ENCODE measurements at places on chromosomes 12 and 14.

DNA sequence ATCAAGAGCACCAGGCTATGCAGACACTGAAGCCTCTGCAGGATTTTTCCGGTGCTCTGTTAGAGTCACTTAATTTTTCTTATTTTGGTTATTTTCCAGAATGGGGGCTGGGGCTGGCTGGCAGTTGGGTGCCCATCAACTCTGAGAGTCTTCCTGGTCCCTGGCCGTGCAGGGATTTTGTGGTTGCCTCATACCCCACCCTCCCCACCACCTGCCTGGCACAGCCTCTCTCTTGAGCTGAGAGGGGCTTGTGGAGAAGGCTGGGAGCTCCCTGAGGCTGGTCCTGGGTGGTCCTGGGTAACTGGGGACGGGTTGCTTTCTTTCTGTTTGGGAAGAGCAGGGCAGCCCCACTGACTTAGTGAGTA is 23.3 kb downstream of the LRTM2 start:
- DNase-seq: no peak

DNA sequence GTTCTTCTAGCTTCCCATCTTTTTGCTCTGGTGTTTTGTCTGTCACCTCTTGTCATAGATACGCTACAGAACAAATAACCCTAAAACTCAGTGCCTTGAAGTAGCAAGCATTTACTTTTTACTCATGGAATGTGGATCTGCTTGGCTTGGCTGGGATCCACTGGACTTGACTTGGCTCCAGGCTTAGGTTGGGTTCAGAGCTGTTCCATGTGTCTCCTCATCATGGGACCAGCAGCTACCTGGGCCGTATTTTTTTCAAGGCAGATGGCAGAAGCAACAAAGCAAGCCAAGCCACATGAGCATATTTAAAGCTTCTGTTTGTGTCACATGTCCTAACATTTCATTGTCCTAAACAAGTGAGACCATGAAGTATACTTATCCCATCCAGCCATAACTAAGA is 48.7 kb upstream of the ATF1 start:
- no peak for DNase-seq

- DNase-seq: no peak
These were observed 30.5 kb downstream of the PPP2R5C start for GRCh38 chr14:101791919-101792572.

DNA sequence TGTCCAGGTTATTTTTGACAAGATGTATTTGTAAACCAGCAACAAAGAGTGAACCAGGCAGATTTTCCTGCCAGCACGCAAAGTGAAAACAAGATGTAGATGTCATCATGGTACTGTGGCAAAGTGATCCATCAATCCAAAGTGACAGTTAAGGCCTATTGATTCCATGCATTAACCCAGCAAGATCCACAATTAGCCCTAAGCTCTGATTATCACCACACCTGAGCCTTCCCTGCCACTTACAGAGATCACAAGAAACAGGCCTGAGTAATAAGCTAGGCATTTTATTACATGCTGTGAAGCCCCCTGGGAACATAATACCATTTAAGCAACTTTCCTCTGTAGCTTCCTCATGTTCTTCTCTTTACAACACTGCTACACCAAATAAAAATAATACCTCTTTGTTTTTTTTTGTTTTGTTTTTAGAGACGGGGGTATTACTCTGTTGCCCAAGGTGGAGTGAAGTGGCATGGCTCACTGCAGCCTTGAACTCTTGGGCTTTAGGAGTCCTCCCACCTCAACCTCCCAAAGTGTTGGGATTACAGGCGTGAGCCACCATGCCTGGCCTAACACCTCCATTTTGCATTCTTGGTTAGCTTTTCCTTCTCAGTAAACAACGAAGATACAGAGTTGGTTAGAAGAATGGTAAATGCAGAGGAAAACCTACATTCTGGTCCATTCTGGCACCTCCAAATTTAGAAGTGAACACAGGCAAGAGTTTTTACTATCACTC is 85.5 kb downstream of the STON2 start:
- no peak for DNase-seq

DNA sequence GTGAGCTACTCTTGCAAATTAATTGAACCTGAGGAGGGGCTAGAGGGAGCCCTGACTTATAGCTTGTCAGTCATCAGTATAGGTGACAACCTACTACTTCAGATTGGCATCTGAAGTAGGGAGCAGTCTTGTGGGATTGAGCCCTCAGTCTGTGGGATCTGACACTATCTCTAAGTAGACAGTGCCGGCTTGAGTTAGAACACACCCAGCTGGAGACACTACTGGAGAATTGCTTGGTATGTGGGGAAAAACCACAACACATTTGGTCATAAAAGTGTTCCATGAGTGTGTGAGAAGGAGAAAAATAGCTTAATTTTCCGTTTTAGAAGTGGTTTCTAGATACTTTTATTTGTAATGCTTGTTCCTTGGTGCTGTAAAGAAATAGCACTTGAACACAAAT is 30.5 kb upstream of the DDHD1 start:
- DNase-seq: no peak

- DNase-seq: no peak
These were observed 878.1 kb downstream of the DIO2 start for GRCh38 chr14:79333198-79333546.

- DNase-seq: no peak
These were observed 408.1 kb upstream of the TMTC1 start for GRCh38 chr12:30191696-30192455.

DNA sequence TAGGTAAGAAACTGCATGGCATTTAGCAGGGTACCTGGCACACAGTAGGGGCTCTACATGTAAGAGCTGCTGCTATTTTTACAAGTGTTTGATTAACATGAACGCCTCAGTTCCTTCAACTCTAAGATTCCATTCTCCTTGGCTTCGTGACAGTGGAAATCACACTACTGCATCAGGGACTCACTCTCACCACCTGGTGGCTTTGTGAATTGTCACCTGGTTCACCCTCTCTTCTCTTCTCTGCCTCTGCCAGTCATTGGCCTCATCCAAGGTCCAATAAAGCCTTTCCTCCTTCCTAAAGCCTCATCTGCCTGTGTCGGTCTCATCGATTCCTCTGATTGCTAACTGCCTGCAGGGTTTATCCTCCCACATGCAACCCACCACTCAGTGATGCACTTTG is 476.4 kb downstream of the VRK1 start:
- DNase-seq: no peak

DNA sequence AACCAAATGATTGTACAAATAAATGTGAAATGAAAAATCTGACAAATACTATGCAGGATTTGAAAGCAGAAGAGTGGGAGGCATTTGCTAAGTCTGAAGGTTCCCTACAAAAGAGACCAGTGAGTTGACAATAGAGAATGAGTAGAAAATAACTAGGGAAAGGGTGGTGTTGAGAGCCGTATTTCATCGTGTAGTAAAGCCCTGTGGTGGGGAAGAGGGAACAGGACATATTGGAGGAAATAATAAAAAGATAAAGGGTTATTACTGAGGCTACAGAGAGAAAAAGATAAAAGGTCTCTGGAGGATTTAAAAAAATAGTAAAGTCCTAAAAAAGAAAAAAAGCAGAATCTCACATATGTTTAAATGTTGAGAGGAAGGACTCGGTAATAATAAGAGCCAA is 268.8 kb downstream of the DUSP6 start:
- no peak for DNase-seq

GRCh38 chr12:18141048-18141982 is 51.3 kb upstream of the RERGL start:
- no peak for DNase-seq

GRCh38 chr12:65742018-65743010 is 82.0 kb upstream of the HMGA2 start:
- no peak for DNase-seq

DNA sequence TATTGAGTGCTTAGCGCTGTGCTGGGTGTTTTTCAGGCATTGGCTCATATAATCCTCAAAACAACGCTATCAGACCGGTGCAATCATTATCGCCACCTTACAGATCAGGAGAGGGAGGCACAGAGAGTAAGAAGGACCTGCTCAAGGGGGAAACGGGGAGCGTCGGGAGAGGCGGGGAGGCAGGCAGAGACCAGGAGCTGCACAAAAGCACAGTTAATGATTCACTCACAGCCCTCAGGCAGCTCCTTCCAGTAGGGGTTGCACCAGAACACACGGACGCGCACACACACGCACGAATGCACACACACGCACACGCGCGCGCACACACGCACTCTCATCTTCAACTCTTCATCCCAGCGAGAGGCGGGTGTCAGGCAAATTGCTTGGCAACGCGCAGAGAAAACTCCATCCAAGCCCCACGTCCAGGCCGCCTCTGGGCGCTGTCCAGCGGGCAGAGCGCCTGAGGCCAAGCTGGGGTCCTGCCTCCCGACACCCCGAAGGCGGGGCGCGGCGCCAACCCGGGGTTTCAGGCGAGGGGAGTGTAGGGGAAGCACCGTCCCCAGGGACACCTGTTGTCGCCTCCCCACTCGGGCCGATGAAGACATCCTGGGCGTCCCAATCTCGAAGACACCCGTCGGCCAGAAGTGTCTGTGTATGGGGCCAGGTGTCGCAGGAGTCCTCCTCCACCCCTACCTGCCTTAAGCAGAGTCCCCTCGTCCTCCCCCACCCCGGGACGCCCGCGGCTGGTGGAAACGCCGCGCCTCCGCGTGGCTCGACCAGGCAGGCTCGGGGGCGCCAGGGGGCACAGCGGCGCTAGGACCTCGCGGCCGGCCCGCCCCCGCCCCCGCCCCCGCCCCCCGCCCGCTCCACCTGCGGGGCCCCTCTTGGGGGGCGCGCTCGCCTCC is 35.5 kb upstream of the STON2 start:
- no peak for DNase-seq

DNA sequence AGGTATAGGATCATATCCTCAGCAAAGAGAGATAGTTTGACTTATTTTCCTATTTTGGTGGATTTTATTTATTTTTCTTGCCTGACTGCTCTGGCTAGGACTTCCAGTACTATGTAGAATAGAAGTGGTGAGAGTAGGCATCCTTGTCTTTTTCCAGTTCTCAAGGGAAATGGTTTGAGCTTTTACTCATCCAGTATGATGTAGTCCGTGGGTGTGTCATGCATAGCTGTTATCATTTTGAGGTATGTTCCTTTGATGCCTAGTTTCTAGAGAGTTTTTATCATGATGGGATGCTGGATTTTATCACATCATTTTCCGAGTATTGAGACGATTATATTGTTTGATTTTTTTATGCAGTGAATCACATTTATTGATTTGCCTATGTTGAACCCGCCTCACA is 97.2 kb downstream of the MGAT4C start:
- DNase-seq: no peak

GRCh38 chr12:52164624-52165023 is 27.2 kb downstream of the KRT80 start:
- no peak for DNase-seq

DNA sequence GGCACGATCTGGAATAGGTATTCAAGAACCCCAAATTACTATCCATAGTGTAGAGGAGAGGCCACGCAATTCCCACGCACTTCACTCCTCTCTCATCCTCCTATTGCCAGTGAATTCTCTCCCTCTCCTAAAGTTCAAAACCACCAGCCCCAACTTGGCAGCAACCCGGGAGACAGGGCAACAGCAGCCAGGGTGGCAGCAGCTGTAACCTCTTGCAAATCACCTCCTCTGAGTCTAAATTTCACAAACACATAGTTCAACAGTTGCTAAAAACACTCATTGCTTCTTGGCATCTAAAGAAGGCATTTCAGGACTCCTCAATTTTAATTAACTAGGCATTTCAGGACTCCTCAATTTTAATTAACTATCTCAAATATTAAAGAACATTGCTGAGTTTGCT is 37.7 kb upstream of the MANSC4 start:
- DNase-seq: no peak

DNA sequence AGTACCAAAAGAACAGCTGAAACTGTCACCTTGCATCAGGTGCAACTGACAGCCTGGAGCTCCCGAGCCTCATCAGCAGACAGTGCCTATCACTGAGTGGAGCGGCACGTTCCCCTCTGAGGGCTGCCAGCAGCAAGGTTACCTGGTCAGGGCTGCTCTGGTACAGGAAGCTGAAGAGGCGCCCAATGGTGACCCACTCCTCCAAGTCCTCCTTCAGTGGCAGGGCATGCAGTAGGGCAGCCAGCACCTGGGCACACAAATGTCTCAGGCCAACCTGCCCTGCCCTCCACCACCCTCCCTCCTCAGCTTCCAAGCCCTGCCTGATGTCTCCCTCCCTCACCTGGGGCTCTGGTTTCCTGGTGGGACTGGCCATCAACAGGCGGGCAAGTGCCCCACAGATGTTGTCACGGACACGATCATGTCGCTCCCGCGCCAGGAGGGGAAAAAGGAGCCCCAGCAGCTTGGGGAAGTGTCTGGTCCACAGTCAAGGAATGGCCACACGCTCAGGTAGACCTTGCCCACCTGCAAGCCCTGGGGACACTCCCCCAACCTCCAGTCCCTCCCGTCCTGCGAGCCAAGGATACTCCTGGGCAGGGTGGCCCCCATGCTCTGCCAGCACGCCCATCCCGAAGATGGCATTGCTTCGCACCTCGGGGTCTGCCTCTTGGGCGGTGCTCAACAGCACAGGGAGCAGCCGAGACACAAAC is 7.1 kb downstream of the IPO4 start:
- DNase-seq: no peak

- DNase-seq: no peak
These were observed 115.6 kb upstream of the PKP2 start for GRCh38 chr12:33012226-33012625.

- no peak for DNase-seq
These were observed 990 bp downstream of the FERMT2 start for GRCh38 chr14:52949711-52950409.

DNA sequence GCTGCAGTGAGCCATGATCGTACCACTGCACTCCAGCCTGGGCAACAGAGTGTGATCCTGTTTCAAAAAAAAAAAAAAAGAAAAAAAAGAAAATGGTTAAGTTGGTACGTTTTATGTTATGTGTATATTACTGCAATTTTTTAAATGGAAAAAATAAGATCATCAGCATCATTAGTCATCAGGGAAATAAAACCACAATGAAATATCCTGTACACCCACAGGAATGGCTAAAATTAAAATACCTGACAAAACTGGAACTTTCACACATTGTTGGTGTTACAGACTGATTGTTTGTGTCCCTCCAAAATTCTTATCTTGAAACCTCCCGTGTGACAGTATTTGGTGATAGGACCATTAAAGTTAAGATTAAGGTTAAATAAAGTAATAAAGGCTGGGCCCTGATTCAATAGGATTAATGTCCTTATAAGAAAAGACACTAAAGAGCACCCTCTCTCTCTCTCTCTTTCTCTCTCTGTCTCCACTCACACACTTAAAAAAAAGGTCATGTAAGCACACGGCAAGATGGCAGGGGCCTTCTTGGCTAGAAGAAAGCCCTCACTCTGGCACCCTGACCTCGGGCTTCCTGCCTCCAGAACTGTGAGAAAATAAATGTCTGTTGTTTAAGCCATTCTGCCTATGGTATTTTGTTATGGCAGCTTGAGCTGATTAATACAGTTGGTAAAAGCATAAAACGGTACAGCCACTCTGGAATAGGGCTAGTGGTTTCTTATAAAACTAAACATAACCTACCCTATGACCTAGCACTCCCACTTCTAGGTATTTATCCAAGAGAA is 48.3 kb upstream of the ZFP36L1 start:
- DNase-seq: no peak

- no peak for DNase-seq
These were observed 231.7 kb downstream of the NRXN3 start for GRCh38 chr14:78401866-78402265.

GRCh38 chr14:68692216-68692615 is 100.7 kb downstream of the ZFP36L1 start:
- no peak for DNase-seq

- DNase-seq: no peak
These were observed 88.0 kb downstream of the OSBPL8 start for GRCh38 chr12:76471579-76471978.
